ENCODE measurements at places on chromosomes 4 and X. TPM values are rescaled to one million over a fixed set of nuclear protein-coding genes. Genes with fewer than 3 reads are reported as not detected.

Gene TLR3
- total RNA-seq: 2.6 TPM

Gene CYSLTR1
- not detected for total RNA-seq

DNA sequence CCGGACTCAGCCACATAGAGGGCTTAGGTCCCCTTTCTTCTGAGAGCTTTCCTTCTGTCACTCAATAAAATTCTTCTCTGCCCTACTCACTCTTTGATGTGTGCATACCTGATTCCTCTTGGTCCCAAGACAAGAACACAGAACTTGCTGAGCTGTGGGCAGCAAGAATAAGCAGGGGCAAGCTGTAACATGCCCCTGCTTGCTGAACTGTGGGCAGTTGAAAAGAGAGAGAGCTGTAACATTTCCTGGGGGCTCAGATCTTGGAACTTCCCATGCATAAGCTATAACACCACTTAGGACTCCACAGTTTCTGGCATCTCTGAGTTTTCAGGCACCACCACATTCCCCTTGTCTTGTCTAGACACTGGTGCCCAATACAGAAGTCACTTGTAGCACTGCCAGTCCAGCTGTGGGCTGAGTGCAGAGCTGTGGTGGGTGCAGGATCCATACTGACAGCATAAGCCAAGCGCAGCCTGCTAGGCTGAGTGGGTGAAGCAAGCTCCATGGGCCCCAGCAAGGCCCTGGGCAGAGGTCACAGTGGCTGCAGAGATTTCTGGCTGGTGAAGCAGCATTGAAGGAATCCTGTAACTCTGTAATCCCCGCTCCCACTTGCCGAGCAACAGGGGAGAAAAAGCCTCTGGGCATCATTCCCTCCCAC, 241.2 kb downstream of the PCDH10 start:
- no peak for DNase-seq

GRCh38 chrX:152637649-152638442, at the start of gene GABRQ:
GABRQ (plus strand) TSS chrX:152637895; CDS start chrX:152638203, 308 bp downstream.
- peak; percentile 36 for DNase-seq

DNA sequence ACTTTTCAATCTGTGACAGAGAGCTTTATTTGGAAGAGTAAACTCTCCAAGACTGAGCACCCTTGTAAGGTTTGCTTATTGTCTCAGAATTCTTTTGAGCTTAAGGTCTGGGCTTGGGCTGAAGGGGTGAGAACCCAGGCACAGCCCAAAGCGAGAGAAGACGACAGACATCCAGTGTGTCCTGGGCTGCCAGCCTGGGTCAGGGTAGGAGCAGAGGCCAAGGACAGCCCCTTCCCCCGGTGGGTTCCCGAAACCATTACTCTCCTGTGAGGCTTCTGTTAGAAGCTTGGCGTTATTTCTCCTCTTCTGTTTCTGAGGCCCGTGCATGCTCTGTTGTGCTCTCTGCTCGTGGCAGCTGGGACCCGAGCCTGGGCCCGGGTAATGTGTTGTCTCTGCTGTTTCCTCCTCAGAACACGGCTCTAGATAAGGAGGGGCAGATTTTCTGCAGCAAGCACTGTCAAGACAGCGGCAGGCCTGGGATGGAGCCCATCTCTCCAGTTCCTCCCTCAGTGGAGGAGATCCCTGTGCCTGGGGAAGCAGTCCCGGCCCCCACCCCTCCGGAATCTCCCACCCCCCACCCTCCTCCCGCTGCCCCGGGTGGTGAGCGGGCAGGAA, 177.5 kb downstream of the DCLK2 start:
- no peak for DNase-seq

- no peak for DNase-seq
Measured at GRCh38 chr4:154642373-154643009, 30.0 kb upstream of the FGG start.

GRCh38 chrX:9440116-9440844, 24.6 kb upstream of the TBL1X start:
- no peak for DNase-seq

GRCh38 chrX:151359931-151360871, 36.8 kb upstream of the VMA21 start:
- DNase-seq: no peak

DNA sequence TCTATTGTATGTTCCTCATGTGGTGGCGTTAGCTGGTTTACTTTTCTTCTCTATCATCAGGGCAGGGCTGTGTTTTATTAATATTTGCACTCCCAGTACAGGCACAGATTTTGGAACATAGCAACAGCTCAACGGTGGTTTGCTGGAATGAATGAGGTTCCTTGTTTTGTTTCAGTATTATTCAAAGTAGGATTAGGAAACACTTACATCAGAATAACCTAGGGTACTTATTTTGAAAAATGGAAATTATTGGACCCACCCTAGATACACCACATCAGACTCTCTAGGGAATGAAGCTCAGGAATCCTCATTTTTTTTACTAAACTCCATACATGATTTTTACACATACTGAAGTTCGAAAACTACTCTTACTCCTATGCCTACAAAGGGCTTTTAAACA, 108.8 kb upstream of the ENPEP start:
- no peak for DNase-seq

GRCh38 chrX:75303795-75304194, 29.9 kb downstream of the UPRT start:
- DNase-seq: peak; percentile 88

- DNase-seq: no peak
Measured at GRCh38 chr4:29047341-29048041, 1672.7 kb upstream of the PCDH7 start.

DNA sequence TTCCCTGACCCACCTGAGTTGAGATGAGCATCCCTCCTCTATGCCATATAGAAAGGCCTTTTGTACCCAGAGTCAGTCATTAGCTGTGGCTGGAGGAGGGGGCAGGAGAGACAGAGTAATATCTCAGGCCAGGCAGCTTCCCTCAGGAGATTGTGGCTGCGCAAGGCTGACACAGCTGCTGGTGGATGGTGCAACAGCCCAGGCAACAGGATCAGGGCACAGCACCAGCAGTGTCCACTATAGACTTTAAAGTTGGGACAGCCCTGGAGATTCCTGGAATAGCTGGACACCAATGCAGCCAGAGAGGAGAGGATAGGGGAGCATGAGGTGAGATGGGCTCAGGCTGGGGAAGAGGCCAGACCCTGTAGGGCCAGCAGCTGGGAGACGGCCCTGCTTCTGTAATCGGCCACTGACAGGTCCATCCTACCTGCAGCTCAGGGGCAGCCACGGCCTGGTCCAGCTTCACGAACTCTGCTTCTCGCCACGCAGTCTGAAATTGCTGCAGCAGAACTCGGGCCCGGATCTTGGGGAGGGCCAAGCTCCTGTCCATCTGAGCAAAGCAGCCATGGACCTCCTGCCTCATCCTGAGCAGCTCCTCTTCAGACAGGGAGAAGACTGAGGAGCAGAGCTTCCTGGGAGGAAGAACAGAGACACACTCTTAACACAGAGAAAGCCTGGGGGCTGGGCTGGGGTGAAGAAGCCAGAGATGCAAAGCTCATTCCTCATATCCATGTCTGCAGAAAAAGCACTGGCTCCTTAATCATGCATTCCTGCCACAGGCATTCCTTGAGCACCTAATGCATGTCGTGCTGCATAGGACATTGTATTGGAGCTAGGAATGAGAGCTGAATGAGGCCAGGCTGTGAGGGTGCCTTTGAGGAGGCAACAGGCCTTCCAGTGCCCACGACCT, 90.1 kb downstream of the EVC2 start:
- DNase-seq: no peak
